ENCODE measurements at places on chromosomes 11 and 22.

DNA sequence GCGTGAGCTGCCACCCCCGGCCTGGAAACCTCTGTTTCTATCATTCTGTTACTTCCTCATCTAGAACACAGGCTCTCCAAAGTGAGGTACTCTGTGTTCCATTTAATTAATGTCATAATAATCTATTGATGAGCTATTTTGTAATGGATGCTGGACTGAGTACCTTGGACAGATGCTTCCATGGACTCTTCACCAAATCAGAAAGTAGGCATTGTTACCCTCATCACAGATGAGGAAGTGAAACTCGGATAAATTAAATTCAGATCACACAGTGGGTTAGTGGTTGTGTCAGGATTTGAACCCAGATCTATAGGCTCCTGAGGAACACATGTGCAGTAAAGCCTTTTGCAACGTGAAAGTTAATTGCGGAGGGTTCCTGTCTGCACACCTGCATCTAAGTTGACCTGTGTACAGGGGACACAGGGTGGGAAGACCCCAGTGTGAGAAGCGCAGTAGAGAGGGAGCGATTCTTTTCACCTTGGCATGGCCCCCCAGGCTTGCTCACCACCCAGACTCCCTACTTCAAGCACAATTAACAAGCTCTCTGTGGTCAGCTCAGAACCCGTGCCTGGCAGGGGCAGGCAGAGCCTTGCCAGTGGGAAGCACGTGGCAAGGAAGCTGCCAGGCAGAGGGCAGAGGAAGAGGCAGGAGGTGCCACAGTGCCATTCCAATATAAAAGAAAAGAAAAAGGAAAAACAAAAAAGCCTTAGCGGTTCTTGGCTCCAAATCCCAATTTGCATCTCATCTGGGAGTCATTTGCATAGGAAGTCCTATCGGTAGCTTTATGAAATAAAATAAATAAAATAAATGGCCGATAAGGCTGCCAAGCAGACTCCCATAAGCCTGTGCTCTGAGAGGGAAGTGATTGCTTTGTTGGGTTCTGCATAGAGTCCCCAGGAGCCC, 239.3 kb downstream of the GRIK4 start:
- no peak for DNase-seq

DNA sequence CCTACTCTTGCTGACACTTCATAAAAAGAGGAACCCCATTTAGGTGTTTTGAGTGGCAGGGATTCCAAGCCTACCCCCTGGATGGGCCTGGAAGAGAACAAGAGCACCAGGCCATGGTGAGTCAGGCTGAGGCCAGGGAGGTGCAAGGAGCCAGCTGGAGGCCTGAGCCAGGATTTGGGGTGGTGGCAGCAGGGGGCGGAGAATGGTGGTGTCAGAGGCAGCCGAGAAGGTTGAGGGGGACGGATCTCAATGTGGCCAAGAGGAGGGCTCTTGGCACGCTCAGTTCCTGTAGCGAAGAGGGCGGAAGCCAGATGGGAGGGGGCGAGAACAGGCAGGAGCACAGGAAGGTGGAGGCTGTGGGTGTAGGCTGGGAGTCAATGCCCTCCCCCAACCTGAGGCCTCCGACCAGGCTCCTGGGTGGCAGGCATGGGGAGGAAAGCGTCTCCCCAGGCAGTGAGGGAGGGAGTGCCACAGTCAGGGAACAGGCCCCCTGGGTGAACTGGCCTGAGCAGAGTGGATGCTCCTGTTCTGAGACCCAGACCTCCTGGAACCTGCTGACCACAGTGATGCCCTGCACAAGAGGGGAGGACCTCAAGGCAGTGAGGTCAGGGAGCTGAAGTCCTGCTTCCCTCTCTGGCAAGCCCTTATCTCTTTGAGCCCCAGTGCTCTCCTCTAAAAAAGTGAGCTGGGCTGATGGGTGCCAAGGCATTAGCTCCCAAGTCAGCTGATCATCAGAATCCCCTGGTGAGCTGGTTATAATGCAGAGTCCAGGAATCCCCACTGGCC, 13.9 kb downstream of the RTN4RL2 start:
- peak; percentile 22 for DNase-seq

- no peak for DNase-seq
Measured at GRCh38 chr11:126308271-126308671, 4.4 kb downstream of the DCPS start.

DNA sequence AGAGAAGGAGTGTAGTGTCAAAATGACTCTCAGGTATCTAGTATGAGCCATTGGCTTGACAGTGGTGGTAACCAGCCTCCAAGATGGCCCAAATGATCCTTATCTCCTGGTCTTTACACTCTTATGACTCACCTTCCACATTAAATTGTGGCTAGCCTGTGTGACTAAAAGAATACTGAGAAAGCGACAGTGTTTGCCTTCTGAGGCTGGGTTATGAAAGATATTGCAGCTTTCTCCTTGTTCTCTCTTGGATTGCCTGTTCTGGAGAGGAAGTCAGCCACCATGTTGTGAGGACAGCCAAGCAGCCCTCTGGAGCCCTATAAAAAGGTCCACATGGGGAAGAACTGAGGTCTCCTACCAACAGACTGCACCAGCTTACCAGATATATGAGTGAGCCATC, 15.8 kb downstream of the C11orf71 start:
- no peak for DNase-seq

DNA sequence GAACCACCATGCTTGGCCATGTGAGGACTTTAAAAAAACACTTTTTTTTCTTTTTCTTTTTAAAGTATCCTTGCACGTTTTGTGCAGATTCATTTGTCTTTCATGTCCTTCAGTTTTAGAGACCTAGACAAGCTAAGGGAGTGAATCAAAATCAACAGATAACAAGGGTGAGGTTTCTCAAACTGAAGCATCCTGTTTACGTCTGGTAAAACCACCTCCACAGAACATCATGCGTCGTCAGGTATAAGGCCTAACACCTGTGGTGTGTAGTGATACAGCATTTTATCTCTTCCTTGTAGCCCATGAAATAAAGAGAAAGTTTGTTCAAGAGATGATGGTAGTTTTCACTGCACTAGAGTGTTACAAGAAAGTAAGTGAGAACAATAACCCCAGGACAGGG, 26.3 kb upstream of the CSF2RB start:
- DNase-seq, result no peak

- no peak for DNase-seq
Measured at GRCh38 chr11:79196950-79197349, 243.9 kb downstream of the TENM4 start.

GRCh38 chr11:72352859-72353551, 81.3 kb downstream of the CLPB start:
- no peak for DNase-seq
